ENCODE measurements at places on chromosomes 5 and 9. TPM values are rescaled to one million over a fixed set of nuclear protein-coding genes. Genes with fewer than 3 reads are reported as not detected.
A peak's percentile ranks its signal among the peaks of the same experiment; 100 is the strongest.

INSL6 gene
- not detected for total RNA-seq

FBN2 gene
- 16.3 TPM for total RNA-seq

CSF1R gene
- total RNA-seq, result not detected

CARD9 gene
- 1.6 TPM for total RNA-seq

NEUROG1 gene
- total RNA-seq, result not detected

SEMA4D gene
- 65.3 TPM for total RNA-seq

PTPN3 gene
- 3.7 TPM for total RNA-seq

TICAM2 gene
- total RNA-seq, result 1.1 TPM

TLX3 gene
- not detected for total RNA-seq

ZDHHC11B gene
- total RNA-seq, result 8.7 TPM

CATSPER3 gene
- 1.3 TPM for total RNA-seq

ITGA2 gene
- total RNA-seq, result 5.1 TPM

GRCh38 chr9:34512131-34513078 lies 10.4 kb downstream of the ENHO start:
- H3K4me3 ChIP-seq, result no peak overlapping the region
- H3K27me3 ChIP-seq, result peaks cover 42% of the 10 kb centered on the region
- no peak for DNase-seq
- H3K27ac ChIP-seq, result no peak overlapping the region
- no peaks in the 10 kb centered on the region for H3K36me3 ChIP-seq

DNA sequence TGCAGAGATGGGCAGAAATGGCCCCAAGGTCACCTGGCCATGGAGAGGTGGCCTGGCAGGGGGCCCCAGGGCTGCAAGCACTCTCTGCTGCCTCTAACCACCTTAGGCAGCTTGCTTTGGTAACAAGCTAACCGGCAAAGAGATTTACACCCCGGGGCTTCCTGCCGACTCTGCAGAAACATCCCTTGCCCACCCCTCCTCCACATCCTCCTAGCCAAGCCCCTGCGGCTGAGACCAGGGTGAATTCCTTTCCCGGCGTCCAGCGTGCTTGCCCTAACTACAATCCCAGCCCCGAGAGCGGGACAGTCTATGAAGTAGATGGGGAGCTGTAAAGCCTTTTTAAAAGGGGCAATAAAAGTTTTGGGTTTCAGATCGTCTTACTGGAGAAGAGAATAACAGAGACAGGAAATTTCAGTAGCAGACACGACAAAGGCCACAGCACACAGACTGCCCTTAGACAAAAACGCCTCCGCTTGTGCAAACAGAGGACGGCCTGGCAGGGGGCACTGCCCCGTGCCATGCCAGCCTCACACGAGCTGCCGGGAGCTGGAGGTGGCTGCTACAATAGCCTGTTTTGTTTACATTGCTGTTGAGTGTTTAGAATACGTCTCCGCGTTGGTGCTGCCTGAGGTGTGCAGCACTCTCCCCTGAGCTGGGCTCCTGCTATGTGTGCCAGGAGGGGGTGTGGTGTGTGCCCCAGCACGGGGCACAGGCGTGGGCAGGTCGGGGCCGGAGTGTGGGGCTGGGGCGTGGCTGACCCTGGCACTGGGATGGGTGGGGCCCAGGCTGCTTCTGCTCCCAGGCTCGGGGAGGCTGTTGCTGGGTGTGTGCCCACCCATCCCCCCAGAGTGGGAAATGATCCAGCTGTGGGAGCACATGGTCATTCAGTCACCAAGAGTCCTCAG lies 15.3 kb downstream of the MYMK start:
- H3K4me1 ChIP-seq, result peaks cover 8% of the 10 kb centered on the region
- no peak overlapping the region for H3K4me3 ChIP-seq
- H3K36me3 ChIP-seq, result no peaks in the 10 kb centered on the region
- H3K27me3 ChIP-seq, result peaks cover 13% of the 10 kb centered on the region

- H3K27ac ChIP-seq, result no peak overlapping the region
- peaks cover 36% of the 10 kb centered on the region for H3K27me3 ChIP-seq
- H3K4me1 ChIP-seq, result no peaks in the 10 kb centered on the region
- no peak overlapping the region for H3K4me3 ChIP-seq
- no peaks in the 10 kb centered on the region for H3K36me3 ChIP-seq
- no peak for DNase-seq
Measured at GRCh38 chr9:89171693-89172092, 6.9 kb downstream of the SHC3 start.

DNA sequence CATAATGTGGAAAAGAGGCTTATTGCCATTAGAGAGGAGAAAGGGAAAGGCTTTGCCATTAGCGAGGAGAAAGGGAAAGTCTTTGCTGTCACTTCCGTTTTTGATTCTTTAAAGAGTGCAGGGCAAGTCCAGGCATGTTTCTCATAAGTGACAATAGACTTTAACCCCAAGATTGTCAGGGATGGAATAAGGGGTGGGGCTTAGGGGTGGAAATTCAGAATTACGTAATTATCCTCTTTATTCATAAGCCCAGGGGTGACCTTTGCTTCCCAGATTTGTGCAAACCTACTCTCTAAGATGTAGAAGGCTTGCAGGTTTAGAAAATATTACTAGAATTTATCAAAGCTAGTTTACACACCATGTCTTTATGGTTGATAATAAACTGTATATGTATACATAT lies 2.3 kb upstream of the PLK2 start:
- H3K4me1 ChIP-seq, result peaks cover 22% of the 10 kb centered on the region
- no peaks in the 10 kb centered on the region for H3K27me3 ChIP-seq
- no peak overlapping the region for H3K4me3 ChIP-seq
- peak overlapping the region; percentile 29 for H3K27ac ChIP-seq
- no peak for DNase-seq

DNA sequence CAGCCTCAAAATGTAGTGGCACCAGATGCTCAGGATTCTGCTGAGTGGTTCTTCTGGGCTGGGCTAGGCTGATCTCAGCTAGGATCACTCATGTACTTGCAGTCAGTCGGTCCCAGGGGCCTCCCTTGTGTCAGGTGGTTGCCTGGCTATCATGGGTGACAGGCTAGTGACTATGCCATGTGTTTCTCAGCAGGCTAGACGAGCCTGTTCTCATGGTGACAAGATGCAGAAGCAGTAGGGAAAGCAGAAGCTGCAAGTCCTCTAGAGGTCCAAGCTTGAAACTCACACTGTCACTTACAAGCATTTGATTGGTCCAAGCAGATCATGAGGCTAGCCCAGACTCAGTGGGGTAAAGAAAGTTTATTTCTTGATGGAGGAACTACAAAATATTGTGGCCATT lies 15.2 kb upstream of the KCNMB1 start:
- no peak overlapping the region for H3K4me3 ChIP-seq
- DNase-seq, result no peak
- H3K27me3 ChIP-seq, result peaks cover 20% of the 10 kb centered on the region
- H3K4me1 ChIP-seq, result no peaks in the 10 kb centered on the region

- H3K36me3 ChIP-seq, result no peaks in the 10 kb centered on the region
- H3K27me3 ChIP-seq, result peaks cover 13% of the 10 kb centered on the region
Measured at GRCh38 chr9:110092792-110093191, 115.2 kb downstream of the C9orf152 start.

GRCh38 chr5:131994533-131995226 lies 16.8 kb downstream of the ACSL6 start:
- H3K4me3 ChIP-seq, result no peak overlapping the region
- peaks cover 31% of the 10 kb centered on the region for H3K4me1 ChIP-seq
- no peaks in the 10 kb centered on the region for H3K36me3 ChIP-seq
- H3K27me3 ChIP-seq, result peaks cover 15% of the 10 kb centered on the region

DNA sequence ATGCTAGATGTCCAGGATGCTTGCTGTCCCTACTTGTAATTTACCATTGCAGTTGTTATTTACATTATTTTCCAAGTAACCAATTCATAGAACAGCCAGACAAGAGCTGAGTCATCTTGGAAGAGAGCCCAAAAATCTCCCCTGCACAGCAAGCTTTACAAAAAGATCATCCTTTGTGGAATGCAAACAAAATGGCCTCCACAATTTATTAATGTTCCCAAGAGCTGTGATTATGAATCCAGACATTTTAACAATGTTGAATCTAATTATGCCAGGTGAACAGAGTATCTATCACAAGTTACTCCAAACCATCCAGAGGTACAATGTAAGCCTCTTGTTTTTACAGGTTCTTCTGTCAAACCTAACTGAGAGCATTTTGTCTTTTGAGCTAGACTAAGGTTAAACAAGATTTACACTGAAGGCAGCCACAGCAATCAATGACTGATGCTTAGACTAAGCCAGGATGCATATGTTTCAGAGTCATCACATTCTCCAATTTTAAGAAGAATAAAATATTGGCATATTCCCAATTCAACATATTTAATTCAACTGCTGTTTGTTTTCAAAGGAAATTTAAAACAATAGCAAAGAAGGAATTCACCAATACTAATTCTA lies 95.3 kb upstream of the SLC12A2 start:
- H3K4me3 ChIP-seq, result no peak overlapping the region
- H3K27ac ChIP-seq, result no peak overlapping the region
- peaks cover 5% of the 10 kb centered on the region for H3K36me3 ChIP-seq
- DNase-seq, result no peak
- peaks cover 3% of the 10 kb centered on the region for H3K4me1 ChIP-seq

GRCh38 chr5:119345861-119346260 lies 10.0 kb upstream of the TNFAIP8 start:
- no peaks in the 10 kb centered on the region for H3K27me3 ChIP-seq
- H3K4me1 ChIP-seq, result peaks cover 17% of the 10 kb centered on the region
- H3K36me3 ChIP-seq, result no peaks in the 10 kb centered on the region
- DNase-seq, result no peak
- no peak overlapping the region for H3K27ac ChIP-seq

DNA sequence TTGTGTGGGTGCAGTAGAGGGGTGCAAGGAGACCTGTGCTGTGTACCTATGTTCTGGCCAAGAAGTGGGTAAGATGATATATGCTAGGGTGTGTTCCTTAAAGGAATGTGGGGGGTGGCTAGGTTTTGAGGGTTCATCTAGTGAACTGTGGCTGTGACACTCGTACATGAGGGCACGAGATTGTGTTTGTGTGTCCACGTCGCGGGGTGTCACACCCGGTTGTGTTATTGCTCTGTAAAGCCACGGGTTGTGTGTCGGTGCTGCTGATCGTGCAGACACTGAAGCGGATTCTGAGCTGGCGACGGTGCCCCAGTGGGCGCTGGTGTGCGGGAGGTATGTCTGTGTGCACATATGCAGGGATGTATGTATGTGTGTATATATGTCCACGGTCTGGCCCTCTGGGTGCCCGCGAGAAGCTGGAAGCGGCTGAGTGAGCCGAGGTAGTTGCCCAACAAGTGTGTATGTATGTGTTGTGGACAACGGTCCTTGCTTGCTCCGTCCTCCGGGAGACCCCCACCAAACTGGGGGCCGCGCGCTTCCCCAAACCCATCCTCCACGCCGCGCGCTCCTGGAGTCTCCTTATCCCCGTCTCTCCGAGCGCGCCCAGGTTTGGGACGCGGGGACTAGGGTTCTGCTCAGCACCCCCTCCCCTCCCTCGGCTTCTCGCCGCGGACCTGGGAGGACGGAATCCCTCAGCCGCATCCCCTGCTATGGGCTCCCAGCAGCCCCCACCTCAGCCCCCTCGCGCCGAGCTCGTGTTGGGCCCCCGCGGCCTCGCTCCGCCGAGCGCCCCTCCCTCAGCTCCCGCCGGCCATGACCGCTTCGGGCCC lies 639 bp downstream of the PCDH1 start:
- H3K4me3 ChIP-seq, result peak overlapping the region; percentile 73
- peaks cover 77% of the 10 kb centered on the region for H3K27me3 ChIP-seq
- DNase-seq, result no peak

DNA sequence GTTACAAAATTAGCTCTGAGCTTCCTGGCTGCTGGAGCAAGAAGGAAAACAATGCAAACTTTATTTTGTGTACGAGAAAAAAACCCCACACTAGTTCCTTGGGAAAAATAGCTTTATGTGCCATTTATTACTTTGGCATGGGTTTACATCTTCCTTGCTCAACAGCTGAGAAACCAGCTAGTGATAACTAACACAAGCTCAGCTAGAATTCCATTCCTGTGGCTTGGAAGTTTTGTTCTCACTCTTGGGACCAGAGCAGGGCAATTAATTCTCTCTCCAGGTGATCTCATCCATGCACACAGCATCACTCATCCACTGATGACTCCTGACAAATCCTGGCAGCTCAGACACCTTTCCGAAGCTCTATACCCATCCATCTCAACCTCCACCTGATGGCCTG lies 104.1 kb downstream of the CRB2 start:
- no peak for DNase-seq
- peaks cover 2% of the 10 kb centered on the region for H3K4me1 ChIP-seq
- no peaks in the 10 kb centered on the region for H3K27me3 ChIP-seq
- no peaks in the 10 kb centered on the region for H3K36me3 ChIP-seq
- no peak overlapping the region for H3K4me3 ChIP-seq
- no peak overlapping the region for H3K27ac ChIP-seq

DNA sequence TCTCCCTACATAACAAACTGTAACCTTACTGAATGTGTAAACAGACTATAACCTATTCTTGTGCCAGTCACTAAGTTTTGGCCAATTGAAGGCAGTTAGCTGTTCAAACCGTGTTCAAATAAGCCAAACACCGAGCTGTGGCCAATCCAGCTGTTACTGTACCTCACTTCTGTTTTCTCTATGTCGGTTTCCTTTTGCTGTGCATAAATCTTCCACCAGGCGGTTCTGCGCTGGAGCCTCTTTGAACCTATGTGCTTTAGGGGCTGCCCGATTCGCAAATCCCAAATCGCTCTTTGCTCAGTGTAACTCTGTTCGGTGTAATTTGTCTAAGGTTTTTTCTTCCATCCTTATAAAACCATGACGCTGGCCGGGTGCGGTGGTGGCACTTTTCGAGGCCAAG lies 31.8 kb downstream of the F2R start:
- no peaks in the 10 kb centered on the region for H3K4me1 ChIP-seq
- no peak overlapping the region for H3K27ac ChIP-seq
- no peak overlapping the region for H3K4me3 ChIP-seq
- H3K27me3 ChIP-seq, result no peaks in the 10 kb centered on the region
- no peaks in the 10 kb centered on the region for H3K36me3 ChIP-seq

DNA sequence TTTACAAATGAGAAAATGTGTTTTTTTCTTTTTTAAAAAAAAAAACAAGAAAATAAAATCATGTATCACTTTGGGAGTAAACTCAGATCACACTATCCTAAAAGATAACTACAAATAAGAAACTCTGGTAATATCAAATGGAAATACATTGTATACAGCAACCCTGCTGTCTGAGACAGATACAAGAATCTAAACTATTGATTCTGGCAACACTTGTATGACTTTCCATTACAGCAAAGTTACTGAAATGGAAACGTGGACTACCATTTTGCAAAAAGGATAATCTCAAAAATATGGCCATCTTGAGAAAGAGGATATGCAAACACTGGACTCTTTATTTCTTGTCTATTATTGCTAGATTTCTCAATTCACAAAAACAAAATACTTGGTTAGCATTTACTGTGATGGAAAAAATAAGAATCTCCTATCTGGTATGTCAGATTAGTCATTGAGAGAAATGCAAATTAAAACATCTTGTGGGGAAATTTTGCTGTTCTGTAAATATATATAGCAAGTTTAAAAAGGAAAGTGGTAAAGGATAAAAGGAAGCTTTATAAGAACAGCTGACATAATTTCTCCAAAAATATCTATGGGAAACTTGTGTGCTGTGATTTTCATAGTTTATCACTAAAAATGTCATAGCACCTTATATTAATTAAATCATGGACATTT lies 112.9 kb upstream of the FER start:
- H3K36me3 ChIP-seq, result no peaks in the 10 kb centered on the region
- H3K4me3 ChIP-seq, result no peak overlapping the region
- no peaks in the 10 kb centered on the region for H3K4me1 ChIP-seq
- DNase-seq, result no peak
- H3K27ac ChIP-seq, result no peak overlapping the region

GRCh38 chr5:96659170-96659569 lies 3.0 kb upstream of the CAST start:
- H3K4me3 ChIP-seq, result no peak overlapping the region
- H3K36me3 ChIP-seq, result no peaks in the 10 kb centered on the region
- peaks cover 3% of the 10 kb centered on the region for H3K27me3 ChIP-seq
- peaks cover 32% of the 10 kb centered on the region for H3K4me1 ChIP-seq
- DNase-seq, result no peak
- H3K27ac ChIP-seq, result no peak overlapping the region

All from progenitor cell of endocrine pancreas (in vitro differentiated cells).